ELR (cell line): ENCODE measurements at places on chromosomes 6 and 20.

GRCh38 chr6:24893342-24893850 lies 42.4 kb downstream of the RIPOR2 start:
- DNase-seq: no peak

- no peak for DNase-seq
Observed at GRCh38 chr20:34037121-34037520, 43.4 kb downstream of the RALY start.

DNA sequence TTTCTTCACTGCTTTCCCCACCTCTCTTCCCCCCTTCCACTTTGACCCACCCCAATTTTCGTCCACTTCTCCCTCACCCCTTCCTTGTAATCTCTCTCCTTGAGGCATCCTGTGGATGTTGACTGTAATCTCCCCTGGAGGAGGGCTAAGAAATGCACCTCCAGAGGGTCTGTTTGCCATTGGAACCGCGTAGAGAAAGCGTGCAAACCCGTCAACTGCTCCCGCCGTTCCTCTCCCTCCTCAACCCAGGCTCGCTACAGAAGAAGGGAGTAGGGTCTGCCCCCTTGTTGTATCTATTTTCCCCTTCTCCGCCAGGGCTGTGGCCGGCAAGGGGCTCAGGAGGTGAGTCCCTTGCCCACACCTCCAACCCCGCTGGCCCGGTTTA lies 502 bp upstream of the HTR1E start:
- DNase-seq: no peak

- DNase-seq: no peak
Observed at GRCh38 chr20:58141496-58141895, 87.0 kb downstream of the ANKRD60 start.

- DNase-seq: no peak
Observed at GRCh38 chr6:164640956-164641355, 668.4 kb downstream of the C6orf118 start.

DNA sequence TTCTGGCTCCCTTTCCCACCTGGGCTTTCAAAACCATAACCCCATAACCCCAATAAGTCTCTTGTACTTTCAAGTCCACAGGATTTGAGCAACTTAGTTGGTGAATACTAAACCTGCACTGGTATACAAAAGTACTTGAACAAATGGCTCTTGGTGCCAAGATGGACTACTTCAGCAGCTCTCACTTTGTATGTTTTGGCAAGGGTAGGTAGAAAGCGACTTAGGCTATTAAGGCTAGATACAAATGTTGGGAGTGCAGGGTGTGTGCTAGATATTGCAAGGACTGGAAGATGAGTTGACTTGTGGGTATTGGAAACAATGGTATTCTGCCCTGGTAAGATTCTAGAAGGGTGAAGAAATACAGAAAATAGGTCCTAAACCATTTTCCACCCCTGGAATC lies 182.6 kb upstream of the MOCS1 start:
- no peak for DNase-seq

GRCh38 chr6:128339635-128340450 lies 180.6 kb downstream of the PTPRK start:
- no peak for DNase-seq

DNA sequence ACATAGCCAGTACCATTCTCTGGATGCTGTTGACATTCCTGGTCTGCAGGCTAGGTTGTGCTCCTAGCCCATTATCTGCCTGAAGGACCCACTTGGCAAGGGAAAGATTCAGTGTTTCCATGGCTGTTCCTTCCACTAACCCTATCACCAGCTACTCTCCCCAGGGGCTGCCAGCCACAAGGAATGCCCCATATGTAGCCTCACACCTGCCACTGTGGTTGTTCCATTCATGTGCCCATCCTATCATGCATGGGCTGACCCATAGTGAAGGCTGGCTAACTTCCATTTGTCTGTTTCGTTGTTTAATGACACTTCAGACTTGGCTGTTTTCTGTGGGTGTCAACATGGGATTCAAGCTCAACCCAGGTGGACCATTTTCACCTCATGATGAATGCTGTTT lies 25.6 kb upstream of the HLA-A start:
- no peak for DNase-seq

DNA sequence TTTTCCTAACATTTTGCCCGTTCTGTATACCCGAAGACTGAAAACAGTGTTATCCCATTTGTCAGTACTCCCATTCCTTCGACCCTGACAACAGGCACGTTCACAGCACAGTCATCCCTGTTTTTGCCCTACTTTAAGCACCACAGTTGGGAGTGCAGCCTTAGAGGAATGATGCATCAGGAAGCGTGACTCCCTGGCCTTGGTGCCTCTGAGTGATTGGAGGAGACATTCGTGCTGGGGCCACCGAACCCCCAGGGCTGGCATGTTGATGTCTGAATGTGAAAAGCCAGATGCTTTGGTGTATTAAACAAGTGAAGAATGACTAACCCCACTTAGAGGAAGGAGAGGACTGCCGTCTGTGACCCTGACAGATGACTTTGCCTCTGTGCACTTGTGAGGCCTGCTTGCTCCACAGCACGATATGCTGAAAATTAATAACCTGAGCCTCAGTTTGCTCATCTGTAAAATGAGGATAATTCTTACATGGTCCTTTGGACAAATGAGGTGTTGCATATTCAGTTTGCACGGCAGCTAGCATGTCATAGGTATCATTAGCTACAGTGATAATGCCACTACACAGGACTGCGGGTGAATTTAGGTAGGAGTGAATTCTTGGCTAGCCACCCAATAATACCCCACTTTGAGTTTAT lies 36.0 kb downstream of the STK35 start:
- peak; percentile 96 for DNase-seq

DNA sequence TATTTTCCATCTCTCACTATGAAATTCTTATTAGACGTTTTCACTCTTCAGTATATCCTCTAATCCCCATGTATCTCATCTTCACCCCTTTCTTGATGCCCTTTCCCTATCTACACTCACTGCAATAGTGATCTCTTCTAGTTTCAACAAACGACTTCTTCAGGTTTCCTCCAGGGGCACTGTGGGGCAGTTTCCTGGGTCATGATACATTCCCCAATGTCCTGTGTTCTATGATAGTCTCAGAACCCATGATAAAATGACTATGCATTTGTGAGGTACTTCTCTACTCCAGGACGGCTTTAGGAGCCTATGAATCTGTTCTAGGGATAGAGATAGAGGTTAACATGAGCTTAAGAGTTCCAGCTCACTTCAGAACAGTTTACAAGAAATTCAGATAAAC lies 183.3 kb downstream of the FOXC1 start:
- peak; percentile 65 for DNase-seq

GRCh38 chr6:10154251-10154650 lies 260.6 kb downstream of the TFAP2A start:
- no peak for DNase-seq

- DNase-seq: peak; percentile 94
Observed at GRCh38 chr6:4941782-4942672, 61.8 kb downstream of the RPP40 start.

DNA sequence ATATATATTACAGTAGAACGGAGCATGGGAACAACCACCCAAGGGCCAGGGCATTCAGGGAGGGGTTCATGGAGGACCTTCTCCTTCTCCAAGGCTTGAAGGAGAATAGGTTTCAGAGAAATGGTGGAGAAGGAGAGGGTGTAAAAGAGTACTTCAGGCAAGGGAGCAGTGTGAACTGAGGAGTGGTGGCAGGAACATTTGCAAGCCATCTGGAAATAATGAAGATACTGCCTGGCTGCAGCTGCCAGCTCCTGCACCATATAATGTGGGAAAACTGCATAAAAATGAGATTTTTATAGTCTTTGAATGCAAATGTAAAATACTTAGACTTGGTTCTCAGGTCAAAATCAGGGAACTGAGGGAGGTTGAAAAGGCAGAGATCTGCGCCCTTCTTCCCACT lies 9.6 kb upstream of the DEFB121 start:
- no peak for DNase-seq

- no peak for DNase-seq
Observed at GRCh38 chr20:25221592-25222460, 26.1 kb upstream of the PYGB start.

DNA sequence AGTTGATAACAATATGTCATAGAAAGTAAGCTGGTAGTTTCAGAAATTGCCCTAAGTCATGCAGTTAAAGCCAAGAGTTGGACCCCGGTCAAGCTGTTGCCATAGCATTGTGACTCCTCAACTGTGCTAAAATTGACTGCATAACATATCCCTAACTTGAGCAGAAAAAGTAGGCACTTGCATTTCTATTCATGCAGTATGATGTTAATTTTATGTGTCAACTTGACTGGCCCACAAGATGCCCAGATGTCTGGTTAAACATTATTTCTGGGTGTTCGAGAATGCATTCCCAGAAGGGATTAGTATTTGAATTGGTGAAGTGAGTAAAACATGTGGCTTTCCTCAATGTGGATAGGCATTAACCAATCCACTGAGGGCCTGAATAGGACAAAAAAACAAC lies 136.4 kb downstream of the GPR63 start:
- no peak for DNase-seq

DNA sequence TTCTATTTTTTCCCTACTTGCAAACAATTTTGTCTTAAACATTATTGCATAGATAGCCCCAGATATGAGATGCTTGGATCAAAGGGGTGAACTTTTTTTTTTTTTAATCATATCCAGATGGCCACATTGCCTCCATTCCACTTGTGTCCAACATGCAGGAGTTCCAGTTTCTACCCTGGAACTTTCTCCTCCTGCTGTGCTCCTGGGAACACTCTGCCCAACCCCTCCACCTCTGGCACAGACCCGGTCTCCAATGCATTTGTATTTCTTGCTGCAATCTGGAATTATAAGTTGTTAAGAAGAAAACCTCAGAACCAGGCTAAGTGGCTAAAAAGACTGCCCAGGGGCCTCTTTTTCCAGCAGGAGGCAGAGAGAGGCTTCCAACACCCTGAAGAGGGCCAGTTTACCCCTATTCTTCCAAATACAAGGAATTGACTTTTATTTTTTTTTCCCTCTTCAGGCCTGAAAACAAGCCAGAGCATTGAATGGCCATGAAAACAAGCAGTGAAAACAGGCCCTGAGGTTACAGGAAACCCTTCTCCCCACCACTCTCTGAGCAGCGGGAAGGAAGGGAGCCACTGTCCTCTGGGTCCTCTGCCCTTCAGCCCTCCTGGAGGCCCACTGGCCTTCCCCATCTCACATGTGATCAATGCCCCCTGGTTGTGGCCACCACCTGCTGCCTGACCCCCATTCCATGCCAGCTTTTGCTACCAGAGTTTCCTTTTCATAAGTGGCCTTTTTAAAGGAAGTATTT lies 44.3 kb downstream of the PDYN start:
- no peak for DNase-seq

GRCh38 chr20:50625986-50626677 lies 65.2 kb downstream of the RIPOR3 start:
- peak; percentile 70 for DNase-seq

DNA sequence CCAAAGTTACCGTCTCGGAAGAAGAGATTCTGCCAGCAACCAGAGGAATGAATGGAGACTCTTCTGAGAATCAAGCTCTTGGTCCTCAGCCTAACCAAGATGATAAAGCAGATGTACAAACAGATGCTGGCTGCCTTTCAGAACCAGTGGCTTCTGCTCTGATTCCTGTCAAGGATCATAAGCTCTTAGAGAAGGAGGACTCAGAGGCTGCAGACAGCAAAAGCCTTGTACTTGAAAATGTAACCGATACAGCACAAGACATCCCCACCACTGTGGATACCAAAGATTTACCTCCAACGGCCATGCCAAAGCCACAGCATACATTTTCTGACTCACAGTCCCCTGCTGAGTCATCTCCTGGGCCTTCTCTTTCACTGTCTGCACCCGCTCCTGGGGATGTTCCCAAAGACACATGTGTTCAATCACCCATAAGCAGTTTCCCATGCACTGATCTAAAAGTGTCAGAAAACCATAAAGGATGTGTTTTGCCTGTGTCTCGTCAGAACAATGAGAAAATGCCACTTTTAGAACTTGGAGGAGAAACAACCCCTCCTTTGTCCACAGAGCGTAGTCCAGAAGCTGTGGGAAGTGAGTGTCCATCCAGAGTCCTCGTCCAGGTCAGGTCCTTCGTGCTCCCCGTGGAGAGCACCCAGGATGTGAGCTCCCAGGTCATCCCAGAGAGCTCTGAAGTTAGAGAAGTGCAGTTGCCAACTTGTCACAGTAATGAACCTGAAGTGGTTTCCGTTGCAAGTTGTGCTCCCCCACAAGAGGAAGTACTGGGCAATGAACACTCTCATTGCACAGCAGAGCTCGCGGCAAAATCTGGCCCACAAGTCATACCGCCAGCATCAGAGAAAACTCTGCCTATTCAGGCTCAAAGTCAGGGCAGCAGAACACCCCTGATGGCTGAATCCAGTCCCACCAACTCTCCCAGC lies 109.6 kb downstream of the RTN4IP1 start:
- DNase-seq: peak; percentile 96

- DNase-seq: no peak
Observed at GRCh38 chr20:42191140-42191860, 573.1 kb upstream of the CHD6 start.

GRCh38 chr20:25128649-25129048 lies 46.7 kb upstream of the VSX1 start:
- no peak for DNase-seq

DNA sequence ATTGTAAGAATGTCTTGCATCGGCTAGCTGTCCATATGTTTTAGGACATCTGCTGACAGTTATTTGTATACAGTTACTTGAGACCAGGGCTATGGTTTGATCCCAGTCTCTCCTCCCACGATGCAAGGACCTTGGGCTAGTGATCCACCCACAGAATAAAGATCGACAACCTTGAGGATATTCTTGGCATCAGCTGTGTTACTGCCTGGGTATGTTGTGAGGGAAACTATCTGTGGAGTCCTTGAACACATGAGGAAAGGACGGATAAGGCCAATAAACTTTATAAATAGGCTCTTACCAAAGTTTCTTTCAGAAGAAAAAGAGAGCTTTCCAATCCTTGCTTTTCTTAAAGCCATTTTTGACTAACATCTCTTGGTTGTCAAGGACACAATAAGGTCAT lies 70.8 kb upstream of the HEY2 start:
- no peak for DNase-seq

- DNase-seq: peak; percentile 52
Observed at GRCh38 chr6:168157272-168158212, 78.5 kb upstream of the FRMD1 start.

- peak; percentile 48 for DNase-seq
Observed at GRCh38 chr6:149867876-149868640, 3.9 kb upstream of the LRP11 start.

DNA sequence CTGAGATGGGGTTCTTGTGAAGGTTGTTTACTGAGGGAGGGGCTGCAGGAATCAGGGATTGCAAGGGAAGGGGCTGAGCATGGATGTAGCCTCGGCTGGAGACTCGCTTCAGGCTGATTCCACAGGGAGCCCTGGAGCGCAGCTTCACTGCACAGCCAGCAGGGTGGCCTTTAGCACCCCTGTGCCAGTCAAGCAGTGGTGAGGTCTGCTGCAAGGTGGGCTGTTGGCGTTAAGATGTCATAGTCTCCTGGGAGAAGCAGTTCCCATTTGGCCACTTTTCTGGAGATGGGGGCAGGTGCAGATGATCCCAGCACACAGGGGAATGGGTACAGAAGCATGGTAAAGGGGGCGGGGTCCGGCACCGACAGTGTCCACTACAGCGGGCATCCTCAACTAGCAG lies 126.3 kb downstream of the TOX2 start:
- DNase-seq: no peak

GRCh38 chr20:39289316-39289715 lies 327.2 kb downstream of the DHX35 start:
- DNase-seq: no peak

- no peak for DNase-seq
Observed at GRCh38 chr6:100730001-100730980, 150.8 kb downstream of the ASCC3 start.
